ENCODE measurements at places on chromosomes 5 and 9.

DNA sequence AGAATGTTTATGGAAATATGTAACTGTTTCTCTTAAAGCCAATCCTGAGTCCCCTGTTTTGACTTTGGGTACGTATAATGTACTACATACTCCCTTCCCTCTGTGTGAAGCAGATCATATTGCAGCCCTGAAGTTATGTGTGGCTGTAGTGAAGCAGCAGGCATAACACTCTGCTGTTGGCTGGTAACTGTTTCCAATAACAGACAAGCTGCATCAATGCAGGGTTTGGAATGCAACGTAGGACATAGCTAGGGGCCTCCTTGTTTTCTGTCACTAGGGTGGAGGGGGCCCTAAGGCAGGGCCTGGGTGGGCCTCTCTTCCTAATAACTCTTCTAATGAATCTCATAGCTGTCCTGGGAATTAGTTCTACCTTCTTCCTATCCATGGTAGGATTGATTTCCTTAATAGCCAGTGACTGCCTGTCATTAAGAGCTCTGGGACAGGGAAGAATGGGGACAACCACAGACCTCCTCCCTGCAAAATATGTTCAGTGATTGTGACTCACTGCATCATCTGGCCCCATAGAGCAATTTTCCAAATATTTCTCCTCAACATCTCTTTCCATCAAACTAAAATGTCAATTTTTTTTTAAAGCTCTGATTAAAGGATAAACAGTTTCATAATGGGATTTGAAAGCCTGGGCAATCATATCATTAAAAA is 129.6 kb upstream of the HMHB1 start:
- DNase-seq: no peak

GRCh38 chr5:92635001-92635461 is 946.0 kb downstream of the NR2F1-AS1 start:
- no peak for DNase-seq

GRCh38 chr5:164326219-164326618 is 820.8 kb downstream of the MAT2B start:
- no peak for DNase-seq

DNA sequence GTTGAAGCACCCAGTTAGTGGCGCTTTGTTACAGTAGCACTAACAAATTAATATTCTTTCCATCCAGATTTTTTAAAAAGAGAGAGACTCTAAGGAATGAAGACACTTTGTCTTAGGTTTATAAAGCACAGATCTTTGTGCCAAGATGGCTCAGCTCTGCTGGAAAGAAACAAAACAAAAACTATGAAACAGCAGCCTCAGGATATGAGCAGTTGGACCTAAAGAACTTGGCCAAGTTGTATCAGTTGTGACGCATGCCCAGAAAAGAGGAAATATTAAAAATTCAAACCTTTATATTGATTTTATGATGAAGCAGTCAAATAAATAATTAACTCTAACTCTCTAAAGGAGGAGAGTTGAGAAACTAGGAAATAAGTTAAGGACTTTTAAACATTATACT is 427.2 kb downstream of the SPOCK1 start:
- no peak for DNase-seq

GRCh38 chr9:87406543-87407166 is 91.0 kb upstream of the DAPK1 start:
- DNase-seq: no peak

- DNase-seq: no peak
Observed at GRCh38 chr9:10265153-10265631, 347.6 kb downstream of the PTPRD start.

- no peak for DNase-seq
Observed at GRCh38 chr5:72206160-72206559, 98.9 kb downstream of the MAP1B start.

- DNase-seq: no peak
Observed at GRCh38 chr9:95771556-95772246, 103.8 kb upstream of the ERCC6L2 start.

DNA sequence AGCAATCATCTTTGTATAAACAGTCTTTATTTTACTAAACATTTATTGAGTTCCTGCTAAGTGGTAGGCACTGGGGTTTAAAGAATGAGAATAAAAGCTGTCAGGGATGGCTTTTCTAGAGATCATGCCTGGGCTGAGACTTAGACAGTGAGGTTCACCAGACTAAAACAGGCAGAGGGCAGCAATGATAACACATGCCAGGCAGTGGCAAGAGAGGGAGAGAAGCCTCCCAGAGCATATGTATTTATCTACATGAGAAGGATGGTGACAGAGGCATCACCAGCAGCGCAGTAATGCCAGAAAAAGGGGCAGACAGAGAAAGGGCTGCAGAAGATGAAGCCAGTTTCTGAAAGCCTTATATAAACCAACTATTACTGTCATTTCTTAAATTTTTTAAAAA is 121.0 kb upstream of the CCDC180 start:
- no peak for DNase-seq

DNA sequence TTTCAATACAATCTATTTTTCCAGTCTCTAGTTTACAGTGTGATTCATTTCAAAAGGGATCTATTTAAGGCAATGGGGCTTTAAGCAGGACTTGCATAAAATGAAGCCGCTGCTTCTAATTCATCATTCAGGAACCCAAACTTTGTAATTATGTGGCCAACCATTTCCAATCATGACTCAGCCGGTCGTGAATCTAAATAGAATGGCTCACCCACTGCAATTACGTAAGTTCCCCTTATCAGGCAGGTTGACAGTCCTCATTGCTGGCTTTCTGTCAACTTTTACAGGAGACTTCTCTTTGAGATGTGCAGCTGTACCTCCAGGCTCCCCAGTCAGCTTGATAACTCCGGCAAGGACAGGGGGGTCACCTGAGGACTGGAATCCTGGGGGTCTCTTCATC is 152.8 kb upstream of the DAP start:
- no peak for DNase-seq

GRCh38 chr9:37639841-37640240 is 10.9 kb upstream of the FRMPD1 start:
- DNase-seq: no peak

DNA sequence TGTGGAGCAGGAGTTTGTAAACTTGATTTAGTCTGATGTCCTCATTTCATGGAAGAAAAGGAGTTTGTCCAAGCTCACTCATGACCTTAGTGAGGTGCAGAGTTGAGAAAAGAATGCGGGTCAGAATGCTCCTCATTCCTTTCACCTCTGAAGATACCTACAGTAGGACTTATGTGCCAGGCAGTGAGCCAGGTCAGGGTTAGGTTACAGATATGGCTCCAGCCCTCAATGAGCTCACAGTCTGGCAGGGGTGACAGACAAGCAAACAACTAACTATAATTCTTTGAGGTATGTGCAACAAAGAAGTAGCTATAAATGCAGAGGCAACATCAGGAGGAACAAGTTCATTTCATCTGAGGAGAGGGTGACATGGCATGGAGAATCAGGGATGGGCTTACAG is 102.5 kb downstream of the SPATA31D1 start:
- no peak for DNase-seq

GRCh38 chr9:111876179-111876578 is 20.4 kb upstream of the UGCG start:
- DNase-seq: no peak

DNA sequence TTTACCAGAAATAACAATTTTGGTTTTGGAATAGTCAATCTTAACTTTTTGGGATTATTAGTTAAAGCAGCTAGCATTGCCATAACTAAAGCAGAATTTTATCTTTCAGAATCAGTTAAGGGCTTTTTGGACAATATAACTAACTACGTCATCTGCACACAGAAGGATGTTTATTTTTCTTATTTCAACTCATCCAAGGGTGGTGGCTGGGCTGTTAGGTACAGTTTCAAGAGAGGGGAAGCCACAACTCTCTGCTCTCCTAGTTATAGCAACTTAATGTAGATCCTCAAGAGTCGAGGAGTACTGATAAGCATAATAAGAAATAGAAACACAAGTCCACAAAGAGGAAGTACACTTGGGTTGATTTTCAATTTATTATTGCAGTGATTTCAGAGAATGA is 65.6 kb downstream of the ANKRD55 start:
- no peak for DNase-seq

Measured in stimulated activated CD4-positive, alpha-beta T cell treated with anti-CD3 and anti-CD28 coated beads, Interleukin-12 subunit alpha, Interleukin-12 subunit beta, amount 100 ng/mL, for 24 hours (primary cell).